Stimulated activated CD4-positive, alpha-beta T cell treated with anti-CD3 and anti-CD28 coated beads, Interleukin-1b, Interleukin-23, amount 100 ng/mL, for 1 hour (primary cell): ENCODE measurements at places on chromosomes 5 and 9.

GRCh38 chr9:79674052-79674777 lies 102.5 kb downstream of the TLE4 start:
- no peak for DNase-seq

DNA sequence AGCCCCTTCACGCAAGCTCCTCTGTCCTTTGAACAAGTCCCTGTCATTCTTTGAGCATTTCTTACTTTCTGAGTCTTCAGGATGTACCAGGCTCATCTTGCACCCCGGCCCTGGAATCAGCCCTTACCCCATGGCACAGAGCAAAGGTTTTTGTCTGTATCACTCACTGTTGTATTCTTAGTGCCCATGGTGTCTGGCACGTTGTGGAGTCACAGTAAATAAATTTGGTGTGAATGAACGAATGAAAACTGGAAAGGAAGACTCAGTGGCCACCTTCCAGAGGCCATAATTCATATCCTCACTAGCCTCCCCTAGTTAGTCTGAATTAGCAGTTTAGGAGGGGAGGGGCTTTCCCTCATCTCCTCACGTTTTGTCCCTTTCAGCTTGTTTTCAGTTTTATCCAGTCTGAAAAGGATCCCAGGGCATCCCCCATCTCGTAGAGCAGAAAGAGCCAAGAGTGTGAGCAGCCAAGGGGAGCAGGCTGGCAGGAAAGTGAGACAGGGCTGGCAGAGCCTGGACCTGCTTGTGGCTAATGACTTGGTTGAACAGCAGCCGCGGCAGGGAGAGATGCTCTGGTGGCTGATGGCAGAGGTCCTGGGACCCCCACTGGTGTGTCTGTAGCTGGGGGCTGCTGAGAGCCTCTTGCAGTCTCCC lies 42.7 kb downstream of the ZNF618 start:
- no peak for DNase-seq

DNA sequence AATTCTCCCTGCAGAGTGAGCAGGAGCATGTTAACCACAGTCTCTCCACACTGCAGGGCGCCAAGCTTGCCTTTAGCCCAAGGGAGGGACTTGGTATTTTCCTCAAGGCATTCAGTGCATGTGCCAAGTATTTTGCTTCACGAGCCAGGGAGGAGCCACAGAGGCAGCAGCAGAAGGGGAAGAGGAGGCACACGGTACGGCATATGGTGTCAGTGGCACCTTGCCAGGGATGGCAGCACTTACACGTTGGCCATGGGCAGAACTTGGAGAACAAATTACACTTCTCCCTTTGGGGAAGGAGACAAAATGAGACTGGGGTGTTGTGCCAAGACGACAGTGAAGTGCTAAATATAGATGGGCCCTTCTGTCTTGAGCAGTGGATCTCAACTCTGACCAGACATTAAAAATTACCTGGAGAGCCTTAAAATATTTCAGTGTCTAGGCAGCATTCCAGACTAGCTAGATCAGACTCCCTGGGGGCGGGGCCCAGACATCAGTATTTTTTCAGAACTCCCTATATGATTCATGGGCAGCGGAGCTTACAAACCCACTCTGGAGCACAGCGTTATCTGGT lies 155.8 kb downstream of the DRD1 start:
- DNase-seq = no peak

- no peak for DNase-seq
Measured at GRCh38 chr9:33024126-33024965, 727 bp upstream of the DNAJA1 start.

GRCh38 chr9:107180206-107180605 lies 102.9 kb upstream of the RAD23B start:
- no peak for DNase-seq

DNA sequence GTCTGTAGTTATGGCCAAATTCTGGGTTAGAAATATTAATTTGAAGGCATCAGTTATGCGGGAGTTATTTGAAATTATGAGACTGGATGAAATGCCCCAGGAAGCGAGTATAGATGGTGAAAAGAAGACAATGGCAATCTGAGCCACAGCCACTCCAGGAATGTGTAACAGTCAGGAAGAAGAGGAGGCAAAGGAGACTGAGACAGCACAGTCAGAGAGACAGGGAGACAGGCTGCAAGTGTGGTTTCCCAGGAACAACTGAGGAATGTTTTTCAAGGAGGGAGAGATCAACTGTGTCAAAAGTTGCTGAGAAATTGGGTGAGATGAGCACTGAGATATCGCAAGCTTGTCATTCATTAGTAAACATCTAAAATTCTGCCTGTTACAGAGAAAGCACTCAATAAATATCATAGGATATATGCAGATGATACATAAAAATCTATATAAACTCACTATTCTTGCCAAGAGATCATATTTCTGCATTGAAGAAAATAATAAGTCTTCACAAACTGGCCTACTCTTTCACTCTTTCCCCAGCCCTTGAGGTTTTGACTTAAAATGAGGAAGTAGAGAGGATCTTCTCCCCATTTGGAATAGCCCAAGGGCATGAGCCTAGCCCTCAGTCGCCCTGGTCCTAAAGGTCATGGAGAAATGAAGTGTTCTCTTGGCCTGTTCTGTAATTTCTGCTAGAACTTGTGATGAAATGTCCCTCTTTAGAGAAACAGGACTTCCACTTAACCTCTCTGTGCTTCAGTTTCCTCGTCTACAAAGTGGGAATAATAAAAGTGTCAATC lies 48.5 kb upstream of the RLN1 start:
- DNase-seq = no peak

DNA sequence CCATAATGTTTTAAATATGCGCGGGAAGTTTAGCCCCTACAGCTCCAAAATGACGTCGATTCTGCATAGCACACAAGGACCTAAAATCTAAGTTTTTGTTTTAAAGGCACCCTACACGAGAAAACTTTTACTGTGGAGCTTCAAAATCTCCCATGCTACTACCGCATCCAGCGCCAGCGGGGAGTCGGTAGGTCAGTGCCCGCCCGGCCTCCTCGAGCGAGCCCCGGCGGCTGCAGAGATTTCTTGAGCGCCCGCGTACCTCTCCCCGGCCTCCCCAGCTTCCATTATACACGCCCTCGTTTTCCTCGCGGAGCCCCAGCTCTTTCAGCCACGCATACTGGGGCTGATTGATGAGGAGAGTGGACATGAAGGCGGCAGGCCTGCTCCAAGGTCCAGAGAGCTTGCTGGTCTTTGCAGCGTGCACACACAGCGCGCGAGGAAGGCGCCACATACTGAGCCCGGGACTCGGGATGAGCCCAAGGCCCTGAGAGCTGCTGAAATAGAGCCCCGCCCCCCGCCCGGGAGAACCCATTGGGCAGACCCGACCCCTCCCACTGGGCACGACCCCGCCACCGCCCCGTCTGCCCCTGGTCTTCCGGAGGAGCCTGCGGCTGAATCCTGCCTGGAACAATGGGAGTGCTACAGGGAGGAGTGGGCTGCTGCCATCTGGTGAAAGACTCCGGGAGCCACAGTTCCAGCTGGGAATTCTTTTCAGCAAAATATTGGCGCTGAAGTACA lies at the start of gene ALDH7A1:
ALDH7A1 (minus strand) TSS at position 472 of the 738 bp plus-strand sequence; CDS start at position 451, 21 bp downstream.
- no peak for DNase-seq

GRCh38 chr5:78760770-78761169 lies 112.2 kb upstream of the LHFPL2 start:
- DNase-seq = no peak

DNA sequence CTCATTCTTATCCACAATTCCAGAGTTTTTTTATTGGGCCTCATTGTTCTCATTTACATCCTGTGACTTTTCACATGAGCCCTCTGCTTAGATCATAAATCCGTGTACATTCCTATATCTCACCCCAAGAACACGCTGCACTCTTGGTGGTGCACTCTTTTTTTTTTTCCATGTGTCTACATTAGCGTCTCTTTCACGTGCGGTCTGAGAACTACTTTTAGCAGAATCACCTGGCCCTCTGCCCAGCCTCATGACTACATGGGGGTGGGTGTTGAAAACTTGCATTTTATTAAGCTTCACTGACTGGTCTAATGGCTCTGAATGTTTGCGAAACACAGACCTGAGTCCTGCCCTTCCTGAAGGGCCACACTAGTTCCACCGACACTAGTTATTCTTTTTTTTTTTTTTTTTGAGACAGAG lies 18.6 kb downstream of the C9orf57 start:
- DNase-seq = no peak

- no peak for DNase-seq
Measured at GRCh38 chr9:33498387-33498786, 24.7 kb upstream of the NOL6 start.

GRCh38 chr5:42767491-42768105 lies 11.0 kb downstream of the CCDC152 start:
- DNase-seq = no peak

DNA sequence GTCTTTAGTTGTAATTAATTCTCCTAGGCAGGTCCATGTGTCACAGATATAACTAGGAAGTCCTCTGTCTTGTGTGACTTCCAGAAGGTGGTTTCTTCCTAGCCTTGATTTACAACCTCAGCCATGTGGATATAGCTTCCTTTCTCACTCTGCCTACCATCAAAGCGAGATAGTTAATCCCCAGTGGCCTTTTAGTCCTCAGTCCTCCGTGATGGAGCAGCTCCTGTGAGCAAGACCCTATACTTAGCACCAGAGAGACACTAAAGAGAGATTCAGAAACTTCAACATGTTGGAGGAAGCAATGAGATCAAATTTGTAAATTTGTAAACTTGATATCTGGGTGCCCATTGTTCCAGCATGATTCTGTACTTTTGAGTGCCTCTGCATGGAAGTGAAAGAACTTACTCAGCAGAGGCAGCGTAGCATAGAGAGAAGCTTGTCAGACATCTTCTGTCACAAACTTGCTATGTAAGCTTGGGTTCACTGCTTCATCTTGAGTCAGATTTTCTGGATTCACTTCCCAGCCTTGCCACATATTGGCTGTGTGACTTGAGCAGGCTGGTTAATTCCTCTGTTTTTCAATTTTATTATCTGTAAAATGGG lies 170.2 kb upstream of the NR3C1 start:
- DNase-seq = no peak

DNA sequence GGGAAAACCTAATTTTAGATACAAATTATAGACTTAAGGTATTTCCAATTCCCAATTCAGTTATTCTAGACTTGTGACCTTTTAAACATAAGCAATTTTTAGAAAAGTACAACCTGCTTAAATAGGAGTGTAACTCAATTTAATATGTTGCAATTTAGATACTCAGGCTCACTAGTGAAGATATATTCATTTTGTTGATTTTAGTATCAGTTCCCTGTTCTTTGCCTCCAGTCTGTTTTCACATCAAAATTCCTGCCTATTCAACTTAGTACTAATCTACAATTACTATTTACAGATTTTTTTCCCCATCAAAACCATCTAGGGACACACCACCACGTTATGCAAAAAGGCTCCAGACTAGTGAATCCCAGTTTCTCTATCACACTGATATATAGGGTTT lies 30.4 kb downstream of the PWWP2A start:
- no peak for DNase-seq

DNA sequence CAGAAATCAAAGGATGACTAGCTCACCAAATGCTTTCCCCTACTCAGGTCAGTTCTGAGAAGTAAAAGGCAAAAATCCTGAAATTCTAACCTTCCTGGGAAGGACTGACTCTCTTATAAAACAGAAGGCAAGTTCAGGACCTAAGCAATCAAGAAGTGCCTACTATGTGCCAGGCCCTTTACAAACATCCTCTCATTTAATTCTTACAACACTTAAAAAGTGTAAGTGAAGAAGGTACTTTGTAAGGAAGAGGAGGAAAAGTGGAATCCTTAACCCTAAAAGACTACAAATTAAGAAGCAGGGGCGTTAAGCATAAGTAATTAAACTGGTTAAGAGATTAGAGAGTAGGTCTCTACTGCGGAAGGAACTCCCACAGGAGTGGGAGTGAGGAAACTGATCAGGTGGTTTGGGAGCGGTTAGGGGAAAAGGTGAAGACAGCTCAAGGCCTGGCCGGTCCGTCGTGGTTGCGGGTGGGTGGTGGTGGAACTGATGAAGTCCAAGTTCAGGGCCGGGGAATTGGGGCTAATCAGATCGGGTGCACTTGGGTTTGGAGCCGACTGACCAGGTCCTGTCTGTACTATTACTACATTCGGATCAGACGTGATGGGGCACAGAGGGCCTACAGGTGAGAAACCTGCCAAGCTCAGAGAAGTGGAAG lies 839 bp downstream of the MED27 start:
- no peak for DNase-seq

GRCh38 chr5:113201715-113202114 lies 225.1 kb downstream of the DCP2 start:
- no peak for DNase-seq

DNA sequence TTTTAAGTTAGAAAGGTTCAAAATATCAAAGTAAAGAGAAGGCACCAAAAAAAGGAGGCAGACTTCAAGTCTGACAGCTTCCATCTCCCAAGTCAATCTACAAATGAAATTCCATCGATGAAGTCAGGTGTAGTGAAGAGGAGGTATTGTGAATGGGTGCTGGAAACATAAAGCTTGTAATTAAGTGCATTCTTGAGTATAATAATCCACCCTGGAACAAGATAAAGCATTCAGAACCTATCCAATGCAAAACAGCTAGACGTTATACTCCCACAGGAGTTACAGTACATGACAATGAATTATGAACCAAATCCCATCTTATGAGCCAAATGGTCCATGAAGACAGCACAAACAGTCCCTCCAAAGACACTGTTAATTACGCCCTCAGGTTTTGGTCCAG lies 22.3 kb downstream of the BNC2 start:
- DNase-seq = no peak

DNA sequence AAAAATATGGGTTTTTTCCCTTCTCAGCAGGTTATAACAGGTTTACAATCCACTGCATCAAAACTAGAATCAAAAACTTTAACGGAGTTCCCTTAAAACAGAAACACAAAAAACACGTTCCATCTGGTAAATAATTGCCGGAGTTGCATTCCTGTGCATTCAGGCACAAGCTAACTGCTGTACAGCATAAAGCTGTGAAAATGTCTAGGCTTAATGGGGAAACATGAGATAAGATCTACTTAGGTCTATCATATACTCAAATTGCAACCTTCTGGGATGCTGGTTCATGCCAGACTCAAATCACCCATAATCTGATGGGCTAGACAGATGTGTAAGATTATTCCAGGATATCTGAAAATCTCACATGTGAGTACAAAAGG lies 265.3 kb downstream of the DOCK8 start:
- DNase-seq = no peak

- no peak for DNase-seq
Measured at GRCh38 chr9:13993632-13994185, 320.2 kb downstream of the NFIB start.

DNA sequence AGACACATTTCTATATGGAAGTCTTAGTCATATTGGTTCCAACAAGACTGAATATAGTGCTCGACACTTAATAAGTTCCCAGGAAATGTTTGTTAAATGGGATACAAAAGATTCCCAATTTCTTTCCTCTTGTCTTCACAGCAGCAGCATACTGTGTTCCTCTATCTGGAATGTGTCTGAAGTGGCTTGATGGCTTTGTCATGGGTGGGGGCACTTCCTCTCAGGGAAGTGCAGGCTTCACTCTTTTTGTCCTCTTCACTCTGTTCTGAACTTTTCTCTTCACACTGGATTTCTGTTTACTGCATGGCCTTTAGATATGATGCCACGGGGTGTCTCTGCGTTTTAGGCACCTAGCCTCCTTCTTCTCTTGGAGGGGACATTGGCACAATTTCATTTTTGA lies 127.7 kb upstream of the C9orf72 start:
- DNase-seq = no peak

GRCh38 chr9:81915801-81916505 lies 12.3 kb upstream of the SPATA31D4 start:
- no peak for DNase-seq
